Natural killer cell (primary cell): ENCODE measurements at places on chromosomes 5 and 9. TPM values are rescaled to one million over a fixed set of nuclear protein-coding genes. Genes with fewer than 3 reads are reported as not detected.

GRCh38 chr5:93583768-93584595 lies 960 bp downstream of the NR2F1 start:
- H3K4me3 ChIP-seq: no peak overlapping the region
- peaks cover 70% of the 10 kb centered on the region for H3K27me3 ChIP-seq
- peaks cover 60% of the 10 kb centered on the region for H3K4me1 ChIP-seq

DNA sequence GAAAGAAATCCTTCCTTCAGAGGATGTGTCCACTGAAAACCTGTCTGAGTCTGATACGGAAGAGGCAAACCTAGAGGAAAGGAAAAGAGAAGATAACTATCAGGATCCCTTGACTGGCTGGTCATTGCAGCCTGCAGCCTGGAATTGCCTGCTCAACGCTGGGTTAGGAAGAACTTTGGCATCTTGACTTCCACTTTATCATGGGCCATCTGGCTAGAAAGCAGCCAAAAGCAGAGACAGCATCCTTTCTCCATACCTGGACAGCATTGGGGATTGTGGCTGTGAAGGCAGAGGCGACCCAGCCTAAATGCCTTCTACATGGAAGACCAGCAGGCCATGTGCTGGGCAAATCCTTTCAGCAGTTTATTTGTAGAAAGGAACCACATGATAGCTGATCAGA lies 58.7 kb upstream of the PTPN3 start:
- H3K27ac ChIP-seq: no peak overlapping the region
- no peaks in the 10 kb centered on the region for H3K4me1 ChIP-seq
- H3K36me3 ChIP-seq: no peaks in the 10 kb centered on the region
- H3K4me3 ChIP-seq: no peak overlapping the region
- H3K27me3 ChIP-seq: no peaks in the 10 kb centered on the region

DNA sequence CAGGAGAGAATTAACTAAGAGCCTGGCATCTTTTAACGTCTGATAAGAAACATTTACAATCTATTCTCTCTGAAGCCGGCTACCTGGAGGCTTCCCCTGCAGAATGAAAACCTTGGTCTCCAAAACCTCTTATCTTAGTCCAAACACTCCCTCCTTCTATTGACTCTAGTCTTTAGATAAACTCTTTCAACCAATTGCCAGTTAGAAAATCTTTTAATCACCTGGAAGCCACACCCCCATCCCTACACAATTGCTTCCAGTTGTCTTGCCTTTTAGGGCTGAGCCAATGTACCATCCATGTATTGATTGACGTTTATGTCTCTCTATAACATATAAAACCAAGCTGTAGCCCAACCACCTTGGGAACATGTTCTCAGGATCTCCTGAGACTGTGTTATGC lies 1343.1 kb upstream of the C9orf72 start:
- no peaks in the 10 kb centered on the region for H3K36me3 ChIP-seq
- H3K4me1 ChIP-seq: no peaks in the 10 kb centered on the region
- H3K27ac ChIP-seq: no peak overlapping the region
- no peak for DNase-seq
- H3K27me3 ChIP-seq: no peaks in the 10 kb centered on the region
- H3K4me3 ChIP-seq: no peak overlapping the region

DNA sequence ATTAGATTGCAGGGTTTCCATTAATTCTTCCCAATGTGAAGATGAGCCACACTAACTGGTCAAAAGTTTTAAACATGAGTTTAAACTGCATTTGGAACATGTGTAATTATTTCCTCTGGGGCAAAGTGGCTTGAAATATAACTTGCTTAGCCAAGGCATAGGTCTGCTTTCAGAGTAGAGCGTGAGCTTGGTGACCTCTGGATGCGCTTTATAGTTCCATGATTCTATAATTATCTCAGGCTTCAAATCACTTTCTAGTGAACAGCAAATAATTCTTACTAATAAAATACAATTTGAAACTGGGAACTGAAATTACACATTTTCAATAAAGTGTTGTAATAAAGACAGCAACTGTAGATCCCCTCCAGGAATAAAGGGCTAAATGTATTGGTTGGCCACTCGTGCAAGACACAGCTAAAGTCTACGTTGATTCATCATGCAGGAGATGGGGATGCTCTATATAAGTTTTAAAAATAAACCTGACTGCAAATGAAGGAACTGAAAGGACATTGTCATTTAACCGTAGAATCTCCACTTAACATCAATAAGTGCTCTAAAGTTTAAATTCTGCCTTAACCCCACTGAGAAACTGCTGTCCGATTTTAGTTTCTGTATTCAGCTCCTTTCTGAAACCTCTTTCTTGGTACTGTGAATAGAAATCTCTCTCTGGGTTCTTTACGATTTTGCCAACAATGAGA lies 460.0 kb downstream of the PSAT1 start:
- H3K27me3 ChIP-seq: no peaks in the 10 kb centered on the region
- DNase-seq: no peak
- H3K27ac ChIP-seq: no peak overlapping the region
- no peak overlapping the region for H3K4me3 ChIP-seq

GRCh38 chr5:74693191-74693590 lies 8.2 kb downstream of the HEXB start:
- no peaks in the 10 kb centered on the region for H3K4me1 ChIP-seq
- H3K36me3 ChIP-seq: peaks cover 37% of the 10 kb centered on the region
- no peaks in the 10 kb centered on the region for H3K27me3 ChIP-seq
- no peak overlapping the region for H3K4me3 ChIP-seq

GRCh38 chr5:75130818-75131349 lies 78.5 kb upstream of the GCNT4 start:
- no peak overlapping the region for H3K27ac ChIP-seq
- no peak overlapping the region for H3K4me3 ChIP-seq
- DNase-seq: no peak
- no peaks in the 10 kb centered on the region for H3K4me1 ChIP-seq
- no peaks in the 10 kb centered on the region for H3K27me3 ChIP-seq

GRCh38 chr5:4833104-4833738 lies 306.9 kb upstream of the ADAMTS16 start:
- no peaks in the 10 kb centered on the region for H3K4me1 ChIP-seq
- no peaks in the 10 kb centered on the region for H3K27me3 ChIP-seq
- no peak for DNase-seq
- H3K36me3 ChIP-seq: no peaks in the 10 kb centered on the region

GRCh38 chr9:127502706-127503378 lies 51.5 kb downstream of the LRSAM1 start:
- no peaks in the 10 kb centered on the region for H3K27me3 ChIP-seq
- no peak overlapping the region for H3K4me3 ChIP-seq
- DNase-seq: no peak
- no peak overlapping the region for H3K27ac ChIP-seq
- H3K36me3 ChIP-seq: no peaks in the 10 kb centered on the region
- no peaks in the 10 kb centered on the region for H3K4me1 ChIP-seq

DNA sequence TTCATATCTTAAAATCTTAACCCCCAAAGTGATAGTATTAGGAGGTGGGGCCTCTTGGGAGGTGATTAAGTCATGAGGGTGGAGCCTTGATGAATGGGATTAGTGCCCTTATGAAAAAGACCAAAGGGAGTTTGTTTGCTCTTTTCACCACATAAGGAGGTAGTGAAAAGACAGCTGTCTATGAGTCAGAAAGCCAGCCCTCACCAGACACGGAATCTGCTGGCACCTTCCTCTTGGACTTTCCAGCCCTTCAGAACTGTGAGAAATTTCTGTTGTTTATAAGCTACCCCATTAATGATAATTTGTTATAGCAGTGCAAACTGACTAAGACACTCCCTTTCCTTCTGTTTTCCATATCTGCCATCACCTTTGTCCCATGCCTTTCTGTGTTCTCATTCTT lies 20.8 kb downstream of the IFNB1 start:
- DNase-seq: no peak
- H3K27ac ChIP-seq: no peak overlapping the region
- H3K36me3 ChIP-seq: no peaks in the 10 kb centered on the region
- no peaks in the 10 kb centered on the region for H3K27me3 ChIP-seq

DNA sequence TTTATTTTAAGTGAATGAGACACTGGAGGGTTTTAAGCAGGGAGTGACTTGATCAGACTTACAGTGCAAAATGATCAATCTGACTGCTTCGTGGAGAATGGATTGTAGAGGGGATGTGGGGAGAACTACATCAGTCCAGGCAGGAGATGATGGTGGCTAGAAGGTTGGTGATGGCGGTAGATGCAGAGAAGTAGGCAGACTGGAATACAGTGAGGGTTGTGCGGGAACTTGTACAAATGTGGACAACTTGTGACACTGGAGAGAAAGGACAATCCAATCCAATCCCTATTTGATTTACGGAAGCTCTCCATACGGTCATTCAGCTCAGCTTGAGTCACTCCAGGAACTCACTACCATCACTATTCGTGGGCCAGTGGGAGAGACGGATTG lies 593 bp downstream of the TIGD6 start:
- H3K36me3 ChIP-seq: peaks cover 5% of the 10 kb centered on the region
- no peak for DNase-seq
- peak overlapping the region; percentile 91 for H3K27ac ChIP-seq
- peak overlapping the region; percentile 77 for H3K4me3 ChIP-seq
- H3K4me1 ChIP-seq: peaks cover 15% of the 10 kb centered on the region

DNA sequence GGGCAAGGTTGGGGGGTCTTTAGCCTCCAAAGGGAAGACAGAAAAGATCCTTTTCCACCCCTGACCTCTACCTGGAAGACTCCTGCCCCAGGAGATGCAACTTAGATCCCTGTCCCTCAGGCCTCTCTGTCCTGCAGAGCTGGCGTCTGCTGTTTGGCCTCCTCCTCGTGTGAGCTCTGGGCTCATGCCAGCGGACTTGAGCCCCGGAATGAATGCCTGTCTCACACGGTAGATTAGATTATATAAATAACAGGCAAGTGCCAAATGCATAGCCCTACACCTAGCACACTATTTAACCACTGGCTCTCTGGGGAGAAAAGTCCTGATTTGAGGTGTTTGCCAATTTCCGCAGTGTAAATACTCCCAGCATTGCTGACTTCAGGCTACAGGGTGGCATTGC lies 1.4 kb upstream of the WNK2 start:
- peaks cover 10% of the 10 kb centered on the region for H3K4me1 ChIP-seq
- no peak overlapping the region for H3K4me3 ChIP-seq
- no peak overlapping the region for H3K27ac ChIP-seq
- no peaks in the 10 kb centered on the region for H3K36me3 ChIP-seq
- DNase-seq: no peak

DNA sequence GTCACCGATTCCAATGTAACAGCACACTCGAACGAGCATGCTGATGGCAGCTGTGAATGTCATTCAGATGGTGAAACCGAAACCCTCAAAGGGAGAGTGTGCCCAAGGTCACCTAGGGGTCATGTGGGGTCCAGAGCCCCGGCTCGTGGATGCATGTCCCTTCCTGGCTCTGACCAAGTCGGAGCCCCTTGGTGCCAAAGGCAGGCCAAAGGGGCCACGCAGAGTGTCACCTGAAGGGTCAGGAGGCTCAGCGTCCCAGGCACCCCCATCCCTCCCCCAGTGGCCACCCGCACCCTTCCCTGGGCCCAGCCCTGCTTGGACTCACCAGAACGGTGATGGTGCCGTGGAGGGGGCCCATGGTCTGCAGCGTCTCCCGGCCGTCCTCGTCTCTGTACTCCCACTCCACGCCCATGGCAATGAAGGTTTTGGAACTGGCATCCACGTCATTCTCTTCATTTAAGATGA lies 69.5 kb downstream of the ZNF354C start:
- no peak for DNase-seq
- no peaks in the 10 kb centered on the region for H3K27me3 ChIP-seq
- H3K4me3 ChIP-seq: no peak overlapping the region
- no peaks in the 10 kb centered on the region for H3K36me3 ChIP-seq
- H3K4me1 ChIP-seq: no peaks in the 10 kb centered on the region

GRCh38 chr5:10169359-10169758 lies 80.3 kb downstream of the ATPSCKMT start:
- no peak for DNase-seq
- H3K4me3 ChIP-seq: no peak overlapping the region
- H3K4me1 ChIP-seq: no peaks in the 10 kb centered on the region
- H3K27ac ChIP-seq: no peak overlapping the region

DNA sequence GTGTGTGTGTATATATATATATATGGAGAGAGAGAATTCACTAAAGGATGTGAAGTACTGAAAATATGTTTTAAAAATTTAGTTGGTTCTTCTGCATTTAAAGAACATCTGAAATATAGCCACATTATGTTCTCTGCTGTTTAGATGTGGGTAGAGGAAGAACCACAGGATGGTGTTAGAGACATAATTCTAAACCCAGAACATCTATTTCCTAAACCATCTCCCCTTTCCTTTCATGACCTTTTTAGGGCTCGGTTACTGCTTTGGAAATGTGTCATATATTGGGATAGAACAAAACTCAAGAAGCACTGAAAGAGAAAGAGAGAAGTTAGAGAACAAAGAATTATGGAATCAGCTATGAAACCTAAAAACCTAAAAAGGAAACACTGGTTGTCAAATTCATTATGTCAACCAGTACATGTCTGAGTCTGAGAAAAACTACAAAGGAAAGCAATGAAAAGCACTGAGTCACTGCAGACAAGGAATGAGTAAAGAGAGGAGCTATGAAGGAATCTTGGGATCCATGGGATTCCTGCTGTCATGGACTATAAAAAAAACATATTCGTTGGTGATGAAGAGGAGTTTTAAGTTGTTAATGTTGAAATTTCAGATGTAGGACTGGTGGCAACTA lies 28.4 kb downstream of the SLC12A2 start:
- no peaks in the 10 kb centered on the region for H3K4me1 ChIP-seq
- DNase-seq: no peak
- no peak overlapping the region for H3K4me3 ChIP-seq
- no peak overlapping the region for H3K27ac ChIP-seq
- H3K36me3 ChIP-seq: peaks cover 30% of the 10 kb centered on the region
- no peaks in the 10 kb centered on the region for H3K27me3 ChIP-seq

DNA sequence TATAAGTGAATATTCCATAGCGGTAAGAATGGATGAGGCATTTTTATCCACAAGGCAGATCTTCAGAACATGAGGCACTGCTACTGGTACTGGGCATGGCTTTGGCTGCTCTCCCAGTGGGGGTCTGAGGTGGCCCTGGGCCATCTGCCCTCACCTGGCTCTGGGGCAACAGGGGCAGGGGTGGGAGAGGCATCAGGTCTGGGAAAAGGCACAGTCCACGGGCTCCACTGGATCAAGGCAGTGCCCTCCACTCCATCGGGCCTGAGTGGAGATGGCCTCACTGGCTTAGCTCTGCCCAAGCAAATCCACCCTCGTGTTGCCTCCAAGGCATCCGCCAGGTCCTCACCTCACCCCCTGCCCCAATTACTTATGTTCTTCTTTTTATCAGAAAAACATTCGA lies 10.9 kb upstream of the NKD2 start:
- no peak overlapping the region for H3K4me3 ChIP-seq
- DNase-seq: no peak
- H3K4me1 ChIP-seq: peaks cover 4% of the 10 kb centered on the region
- H3K27ac ChIP-seq: no peak overlapping the region

TMCO6 gene
- 18.8 TPM for total RNA-seq

PDGFRB gene
- total RNA-seq: 61.6 TPM

TMED7 gene
- 48.1 TPM for total RNA-seq

STKLD1 gene
- total RNA-seq: 2.9 TPM

OBP2B gene
- total RNA-seq: not detected

NUTM2G gene
- total RNA-seq: not detected

PLAC8L1 gene
- total RNA-seq: 0.45 TPM

FLT4 gene
- total RNA-seq: 0.78 TPM
